ENCODE measurements at places on chromosomes 6 and 20. TPM values are rescaled to one million over a fixed set of nuclear protein-coding genes. Genes with fewer than 3 reads are reported as not detected.

- DNase-seq, result no peak
Measured at GRCh38 chr6:42365021-42365420, 86.7 kb downstream of the TRERF1 start.

GRCh38 chr6:29965873-29966601, 23.7 kb downstream of the HLA-A start:
- DNase-seq, result peak; percentile 31

DNA sequence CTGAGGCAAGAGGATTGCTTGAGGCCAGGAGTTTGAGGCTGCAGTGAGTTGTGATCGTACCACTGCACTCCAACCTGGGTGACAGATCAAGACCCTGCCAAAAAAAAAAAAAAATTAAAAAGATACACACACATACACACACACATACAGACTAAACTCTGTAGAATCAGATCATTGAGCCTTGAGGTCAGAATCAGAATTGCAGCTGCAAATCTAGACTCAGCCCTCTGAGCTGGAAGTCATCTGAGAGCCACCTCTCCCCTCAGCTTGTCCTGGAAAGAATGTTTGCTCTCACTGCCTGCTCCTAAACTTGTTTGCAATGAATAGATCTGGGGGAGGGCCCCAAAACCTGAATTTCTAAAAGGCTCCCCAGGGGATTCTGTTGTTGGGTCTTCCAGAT, 41.4 kb upstream of the ANGPT4 start:
- DNase-seq, result no peak

DNA sequence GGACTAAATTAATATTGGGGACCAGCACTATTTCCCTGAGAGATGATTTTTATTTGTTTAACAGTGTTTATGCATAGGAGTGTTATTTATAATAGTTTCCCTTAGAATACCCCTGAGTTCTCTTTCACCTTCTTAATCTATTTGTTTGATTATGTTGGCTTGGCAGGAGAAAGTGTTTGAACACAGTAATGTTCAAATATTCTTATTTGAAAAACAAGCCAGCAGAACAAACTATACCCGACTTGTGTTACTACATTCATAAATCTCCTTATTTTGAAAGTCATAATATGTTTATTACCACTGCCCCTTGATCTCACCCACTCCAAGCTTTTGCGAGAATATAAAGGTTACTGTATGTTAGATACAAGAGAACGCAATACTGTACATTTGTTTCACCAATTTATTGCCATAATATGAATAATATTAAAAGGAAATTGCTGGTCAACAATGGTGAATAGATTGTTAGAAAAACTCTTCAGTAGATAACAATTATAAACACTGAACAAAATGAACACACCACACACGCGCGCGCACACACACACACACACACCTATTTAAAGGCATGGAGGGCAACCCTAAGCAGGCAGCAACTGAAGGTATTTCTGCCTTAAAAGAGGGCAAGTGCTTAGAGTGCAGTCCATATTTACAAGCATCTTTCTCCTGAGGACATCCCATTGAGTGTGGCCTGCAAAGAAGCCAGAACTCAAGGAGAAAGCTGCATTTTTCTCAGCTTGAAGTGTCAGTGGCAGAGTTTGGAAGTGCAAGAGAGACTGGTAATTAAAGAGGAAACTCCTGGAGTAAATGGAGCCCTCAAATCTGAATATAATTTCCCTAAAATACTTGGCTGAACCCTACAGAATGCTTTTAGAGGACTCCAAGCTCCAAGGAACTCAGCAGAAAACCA, 279.4 kb upstream of the MAN1A1 start:
- DNase-seq, result no peak

- DNase-seq, result no peak
Measured at GRCh38 chr20:63747622-63748069, 8.1 kb downstream of the SLC2A4RG start.

- DNase-seq, result no peak
Measured at GRCh38 chr6:116255246-116255800, 1.4 kb upstream of the TSPYL4 start.

GRCh38 chr6:25088513-25088912, 152.8 kb upstream of the RIPOR2 start:
- no peak for DNase-seq

GRCh38 chr6:54621285-54621684, 225.3 kb upstream of the FAM83B start:
- peak; percentile 48 for DNase-seq

DNA sequence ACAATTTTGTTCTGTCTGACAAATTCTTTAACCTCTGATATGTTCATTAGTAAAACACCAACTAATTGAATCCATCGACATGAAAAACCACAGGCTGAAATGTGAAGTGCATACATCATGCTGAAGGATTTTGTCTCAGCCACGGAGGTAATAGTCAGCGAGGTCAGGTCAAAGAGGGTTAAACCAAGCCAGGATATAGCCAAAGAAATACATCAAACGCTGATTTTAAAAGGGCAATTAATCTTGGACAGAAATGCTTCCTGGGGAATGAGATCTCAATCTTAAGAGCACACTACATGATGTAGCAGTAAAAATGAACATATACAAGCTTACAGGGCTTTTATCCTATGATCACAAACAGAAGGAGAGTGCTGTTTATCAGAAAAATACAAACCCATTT, 106.7 kb downstream of the PRDM1 start:
- no peak for DNase-seq

DNA sequence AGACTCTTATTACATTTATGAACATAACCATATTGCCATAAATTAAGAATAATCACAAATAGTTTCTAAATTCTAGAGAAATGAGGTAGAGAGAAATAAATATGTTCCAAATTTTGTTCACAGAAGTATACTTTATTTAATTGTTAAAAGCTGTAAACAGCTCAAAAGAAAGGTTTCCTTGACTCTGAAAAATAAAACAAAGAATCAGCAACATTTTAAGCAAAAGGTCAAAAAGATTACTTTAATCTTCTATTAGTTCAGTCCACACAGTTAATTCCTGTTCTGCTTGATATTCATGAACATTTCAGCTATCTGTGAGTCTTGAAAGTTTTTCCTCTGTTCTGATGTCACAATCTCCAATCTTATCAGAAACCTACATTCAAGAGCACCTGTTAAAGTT, 197.9 kb downstream of the GJA1 start:
- DNase-seq, result no peak

GRCh38 chr6:35401514-35401913, 50.6 kb upstream of the FANCE start:
- no peak for DNase-seq

GRCh38 chr6:1164600-1164999, 147.3 kb upstream of the FOXQ1 start:
- DNase-seq, result no peak

- DNase-seq, result no peak
Measured at GRCh38 chr6:100925749-100926148, 44.6 kb upstream of the ASCC3 start.

- DNase-seq, result no peak
Measured at GRCh38 chr20:35661053-35661452, 3.6 kb downstream of the CPNE1 start.

GRCh38 chr6:148251891-148252290, 90.7 kb upstream of the SASH1 start:
- no peak for DNase-seq

DNA sequence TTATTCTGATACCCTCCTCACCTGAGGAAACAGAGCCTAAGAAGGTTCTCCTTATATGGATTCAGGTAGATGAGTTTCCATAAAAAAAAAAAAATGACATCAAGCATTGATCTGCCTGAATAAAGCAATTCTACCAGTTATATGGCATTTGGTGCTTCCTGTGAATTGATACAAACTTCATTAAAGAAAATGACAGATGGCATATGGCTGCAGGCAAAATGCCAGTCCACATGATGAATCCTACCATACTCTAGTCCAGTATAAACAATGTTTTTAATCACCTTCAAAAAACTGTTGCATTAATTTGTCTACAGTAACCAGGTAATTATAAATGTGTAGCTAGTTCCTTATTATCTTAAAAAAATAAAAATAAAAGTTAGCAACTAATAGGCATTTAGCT, 559.2 kb upstream of the FLRT3 start:
- no peak for DNase-seq

DNA sequence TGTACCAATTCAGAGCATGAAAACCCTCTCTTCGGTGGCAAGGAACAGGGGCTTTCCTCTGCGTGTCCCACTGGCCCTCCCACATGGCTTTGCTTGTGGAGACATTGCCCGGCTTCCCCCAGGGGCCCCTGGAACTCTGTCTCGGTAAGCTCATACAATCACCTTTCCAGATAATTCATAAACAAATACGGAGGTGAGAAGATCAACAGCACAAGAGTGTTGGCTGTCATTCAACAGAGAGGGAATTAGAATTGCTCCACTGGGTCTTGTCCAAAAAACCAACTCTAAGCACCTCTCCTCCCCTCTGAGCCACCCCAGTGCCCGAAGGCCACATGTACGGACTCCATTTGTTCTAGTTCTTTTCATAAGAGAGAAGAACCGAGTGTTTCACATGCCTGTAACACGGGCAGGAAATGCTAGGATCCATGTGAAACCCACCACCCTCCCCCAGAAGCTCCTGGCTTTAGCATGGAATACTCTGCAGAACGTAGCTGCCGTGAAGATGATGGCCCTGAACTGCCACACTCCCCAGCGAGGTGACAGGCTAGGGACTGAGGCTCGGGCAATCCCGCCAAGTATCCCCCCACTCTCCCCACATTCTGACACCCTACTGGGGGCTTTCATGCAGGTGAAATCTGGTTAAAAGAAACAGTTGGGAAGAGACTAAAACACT, 24.6 kb upstream of the FOXC1 start:
- no peak for DNase-seq

DNA sequence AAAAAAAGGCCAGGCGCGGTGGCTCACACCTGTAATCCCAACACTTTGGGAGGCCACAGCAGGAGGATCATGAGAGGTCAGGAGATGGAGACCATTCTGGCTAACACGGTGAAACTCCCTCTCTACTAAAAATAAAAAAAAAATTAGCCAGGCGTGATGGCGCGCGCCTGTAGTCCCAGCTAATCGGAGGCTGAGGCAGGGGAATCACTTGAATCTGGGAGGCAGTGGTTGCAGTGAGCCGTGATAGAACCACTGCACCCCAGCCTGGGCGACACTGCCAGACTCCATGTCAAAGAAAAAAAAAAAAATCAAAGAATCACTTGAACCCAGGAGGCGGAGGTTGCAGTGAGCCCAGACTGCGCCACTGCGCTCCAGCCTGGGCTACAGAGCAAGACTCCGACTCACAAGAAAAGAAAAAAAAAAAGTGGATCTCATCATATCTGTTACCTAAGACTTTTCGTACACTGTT, 4.2 kb downstream of the RBM39 start:
- DNase-seq, result no peak

GRCh38 chr6:134730013-134730412, 219.9 kb downstream of the ALDH8A1 start:
- no peak for DNase-seq

DNA sequence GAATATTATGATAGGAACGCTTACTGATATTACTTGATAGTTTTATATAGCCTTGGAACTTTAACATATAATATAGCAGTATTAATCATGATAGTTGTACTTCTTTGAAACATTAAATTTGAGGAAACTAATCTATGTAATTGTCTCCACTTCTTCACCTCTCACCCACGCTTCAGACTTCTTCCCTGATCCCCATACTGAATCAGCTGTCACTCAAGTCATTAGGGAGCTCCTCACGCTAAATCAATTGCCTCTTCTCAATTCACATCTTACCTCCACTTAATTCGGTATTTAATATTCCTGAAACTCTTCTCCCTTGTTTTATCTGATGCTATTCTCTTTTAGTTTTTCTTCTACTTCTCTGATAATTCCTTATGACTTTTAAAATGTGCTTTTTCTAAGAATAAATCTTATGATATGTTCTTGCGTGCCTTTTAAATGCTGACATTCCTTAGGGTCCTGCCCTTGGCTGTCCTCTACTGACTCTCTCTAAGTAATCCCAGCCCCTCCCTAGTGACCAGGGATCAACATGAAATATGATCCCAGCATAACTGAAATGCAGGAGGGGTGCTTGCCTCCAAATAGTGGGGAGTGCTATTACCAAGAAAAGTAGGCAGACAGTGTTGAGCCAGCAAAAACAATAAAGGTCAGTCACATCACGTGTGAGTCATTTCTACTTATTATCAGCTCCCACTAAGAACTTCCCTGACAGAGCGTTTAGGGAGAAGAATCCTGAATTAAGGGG, 9.9 kb downstream of the ANKRD66 start:
- DNase-seq, result no peak

GRCh38 chr6:6319952-6320811, at the start of gene F13A1:
Gene F13A1 (minus strand): TSS chr6:6320662. CDS start chr6:6318664, 1,998 bp downstream.
- DNase-seq, result no peak

LPA gene
- not detected for total RNA-seq

TENT5A gene
- 2.3 TPM for total RNA-seq

SLC22A3 gene
- total RNA-seq, result 0.18 TPM

NOTCH4 gene
- 151 TPM for total RNA-seq

TMEM217 gene
- total RNA-seq, result 5.4 TPM

MOXD1 gene
- total RNA-seq, result 0.08 TPM

CST7 gene
- total RNA-seq, result not detected

COQ3 gene
- total RNA-seq, result 2.9 TPM

HLA-DOA gene
- total RNA-seq, result 7.3 TPM

CAPN11 gene
- 2.3 TPM for total RNA-seq

All from endothelial cell (in vitro differentiated cells).